Stimulated activated CD4-positive, alpha-beta T cell treated with anti-CD3 and anti-CD28 coated beads, Interleukin-4, amount 100 ng/mL, for 4 hours (primary cell): ENCODE measurements at places on chromosomes 7 and 10.

- no peak for DNase-seq
Observed at GRCh38 chr7:39285256-39285655, 280.9 kb upstream of the YAE1 start.

- no peak for DNase-seq
Observed at GRCh38 chr10:12350925-12351324, 1.6 kb downstream of the CAMK1D start.

DNA sequence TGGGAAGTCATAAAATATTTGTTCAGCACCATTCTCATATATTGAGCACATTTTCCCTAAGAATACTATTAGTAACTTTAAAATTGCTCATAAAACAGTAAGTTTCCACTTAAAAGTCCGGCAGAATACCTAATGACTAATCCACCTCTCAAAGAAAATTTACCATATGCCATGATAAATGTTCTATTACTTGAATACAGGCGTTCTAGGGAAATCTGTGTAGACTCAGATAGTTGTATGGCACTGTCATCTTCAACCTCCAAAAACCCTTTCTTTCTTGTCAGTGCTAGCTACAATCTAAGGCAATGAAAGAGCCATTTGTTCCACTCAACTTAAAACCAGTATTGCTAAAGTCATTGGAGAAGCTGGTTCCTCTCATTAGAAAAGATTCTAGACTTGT is 7.3 kb downstream of the GPR37 start:
- no peak for DNase-seq

- DNase-seq = no peak
Observed at GRCh38 chr7:87113077-87113476, 39.2 kb upstream of the DMTF1 start.

DNA sequence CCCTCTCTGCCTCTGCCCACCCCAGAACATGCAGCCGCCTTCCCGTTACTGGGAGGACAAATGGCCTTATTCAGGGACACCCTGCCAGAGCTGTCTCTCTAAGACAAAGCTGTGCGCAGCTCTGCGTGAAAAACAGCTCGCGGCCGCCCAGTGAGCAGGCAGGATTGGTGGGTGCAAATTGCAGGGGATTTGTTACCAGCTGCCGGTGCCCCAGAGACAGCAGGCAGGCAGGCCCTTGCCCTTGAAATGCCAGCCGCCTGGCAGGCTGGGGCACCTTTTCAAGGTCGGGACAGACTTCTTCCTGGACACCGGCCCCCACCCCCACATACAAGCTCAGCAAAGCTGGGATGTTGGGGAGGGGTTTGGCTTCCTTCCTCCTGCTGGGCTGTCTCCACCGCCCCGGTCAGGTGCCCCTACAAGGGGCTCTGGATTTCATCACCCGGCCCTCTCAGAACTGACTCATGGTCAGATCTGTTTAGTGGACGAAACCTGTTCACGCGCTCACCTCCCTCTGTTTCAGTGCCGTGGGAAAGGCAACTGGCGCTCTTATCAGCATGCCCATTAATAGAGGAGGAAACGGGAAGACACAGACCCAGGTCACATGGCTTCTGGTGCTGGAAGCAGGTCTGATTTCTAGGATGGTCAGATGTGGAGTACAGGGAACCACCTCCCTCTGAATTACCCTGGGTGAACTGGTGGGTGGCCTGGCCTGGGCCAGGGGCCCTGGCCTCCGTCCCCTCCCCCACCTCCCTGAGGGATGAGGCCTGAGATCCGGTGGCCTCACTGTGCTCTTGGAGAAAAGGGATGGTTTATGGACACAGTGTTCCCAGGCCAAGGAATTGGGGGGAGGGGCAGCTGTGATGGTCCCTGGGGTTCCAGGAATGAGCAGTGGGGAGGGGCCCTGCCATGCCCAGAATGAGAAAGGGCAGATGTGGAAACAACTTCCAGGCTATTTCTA is 123.9 kb upstream of the PPIF start:
- DNase-seq = no peak

- DNase-seq = no peak
Observed at GRCh38 chr7:47190462-47190861, 391.4 kb downstream of the TNS3 start.

- DNase-seq = no peak
Observed at GRCh38 chr7:26151650-26151952, 397 bp upstream of the NFE2L3 start.

DNA sequence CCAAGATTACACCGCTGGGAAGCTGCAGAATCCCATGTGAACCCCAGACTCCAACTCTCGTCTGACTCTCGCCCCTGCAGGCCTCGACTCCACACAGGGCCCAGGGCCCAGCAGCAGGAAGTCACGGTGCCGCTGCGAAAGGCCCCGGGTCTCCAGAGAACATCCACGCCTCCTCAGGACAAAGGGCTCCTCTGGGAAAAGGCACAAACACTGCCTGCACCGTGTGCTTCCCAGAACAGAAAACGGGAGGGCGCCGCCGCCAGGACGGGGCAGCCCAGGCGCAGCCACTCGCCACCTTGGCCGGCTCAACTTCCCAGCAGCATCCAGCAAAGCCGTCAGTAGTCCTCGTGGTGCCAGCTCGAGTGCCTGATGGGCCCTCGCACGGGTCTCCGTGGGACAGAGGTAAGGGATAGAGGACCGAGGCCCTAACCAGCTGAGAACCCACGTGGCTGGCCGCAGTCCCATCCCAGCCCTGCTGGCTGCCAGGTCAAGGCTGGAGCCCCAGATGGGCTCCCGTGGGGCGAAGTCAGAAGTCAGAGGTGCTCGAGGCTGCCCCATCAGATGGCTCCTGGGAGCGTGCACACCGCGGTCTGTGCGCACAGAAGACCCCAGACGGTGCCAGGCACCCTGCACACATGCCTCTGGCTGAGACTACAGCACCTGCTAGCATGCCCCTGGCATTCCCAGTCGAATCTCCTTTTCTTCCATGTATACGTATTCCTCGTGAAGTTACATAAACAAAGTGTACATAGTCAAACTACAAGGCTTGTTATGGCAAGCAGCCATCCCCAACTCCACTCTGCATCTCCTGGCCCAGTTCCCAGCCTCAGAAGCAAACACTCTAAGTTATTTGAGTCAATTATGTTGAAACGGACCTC is 60.2 kb downstream of the MAD1L1 start:
- no peak for DNase-seq

DNA sequence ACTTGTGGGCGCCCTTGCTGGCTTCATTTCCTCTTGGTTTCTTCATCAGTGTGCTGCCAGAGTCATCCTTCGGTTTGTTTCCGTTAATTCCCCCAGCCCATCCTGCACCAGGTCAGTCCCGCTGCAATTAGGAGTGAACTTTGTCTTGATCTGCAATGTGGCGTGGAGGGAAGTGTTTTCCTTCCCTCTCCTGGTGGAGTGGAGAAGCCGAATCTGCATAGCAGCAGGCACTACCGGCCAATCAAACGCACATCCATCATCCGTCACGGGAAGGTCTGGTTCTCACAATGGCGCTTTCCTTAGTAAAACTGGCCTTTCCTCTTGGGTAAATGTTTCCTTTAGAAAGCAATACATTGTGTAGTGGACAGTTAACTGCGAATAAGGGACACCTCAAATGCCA is 337.5 kb downstream of the CXCL12 start:
- no peak for DNase-seq

DNA sequence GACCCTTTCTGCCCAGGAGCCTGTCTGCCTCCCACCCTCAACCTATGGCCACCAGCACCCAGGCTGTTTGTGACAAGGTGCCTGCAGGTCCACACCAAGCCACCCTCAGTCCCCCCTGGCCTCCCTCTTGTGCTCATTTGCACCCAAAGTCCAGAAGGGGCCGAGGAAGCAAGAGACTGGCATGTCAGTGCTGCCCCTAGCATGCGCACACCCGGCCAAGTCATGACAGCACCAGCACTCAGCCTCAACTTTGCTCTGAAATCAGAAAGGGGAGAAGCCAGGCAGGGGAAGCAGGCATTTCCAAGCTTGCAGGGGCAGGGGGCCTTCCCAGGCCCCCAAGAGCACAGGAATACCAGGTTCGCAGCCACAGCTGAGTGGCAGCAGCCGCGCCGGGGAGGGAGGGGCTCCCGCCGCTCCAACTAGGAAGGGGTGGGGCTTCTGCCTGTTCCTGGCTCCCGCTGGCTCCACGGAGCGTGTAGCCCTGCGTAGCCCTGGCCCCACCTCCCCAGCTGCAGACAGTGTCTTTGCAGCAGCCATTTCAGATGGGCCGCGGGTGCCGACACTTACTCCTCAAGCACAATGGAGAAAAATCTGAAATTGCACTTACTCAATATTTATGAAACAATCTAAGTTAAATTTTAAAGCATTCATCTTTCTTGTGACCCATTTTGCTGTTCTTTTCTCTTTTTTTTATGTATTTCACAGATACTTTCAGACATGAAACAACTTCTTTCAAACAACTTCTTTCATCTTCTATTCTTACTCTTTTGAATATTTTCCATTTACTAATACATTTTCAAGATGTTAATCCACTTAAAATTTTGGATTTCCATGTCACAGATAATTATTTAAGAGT is 54.9 kb upstream of the ABCB5 start:
- DNase-seq = no peak

DNA sequence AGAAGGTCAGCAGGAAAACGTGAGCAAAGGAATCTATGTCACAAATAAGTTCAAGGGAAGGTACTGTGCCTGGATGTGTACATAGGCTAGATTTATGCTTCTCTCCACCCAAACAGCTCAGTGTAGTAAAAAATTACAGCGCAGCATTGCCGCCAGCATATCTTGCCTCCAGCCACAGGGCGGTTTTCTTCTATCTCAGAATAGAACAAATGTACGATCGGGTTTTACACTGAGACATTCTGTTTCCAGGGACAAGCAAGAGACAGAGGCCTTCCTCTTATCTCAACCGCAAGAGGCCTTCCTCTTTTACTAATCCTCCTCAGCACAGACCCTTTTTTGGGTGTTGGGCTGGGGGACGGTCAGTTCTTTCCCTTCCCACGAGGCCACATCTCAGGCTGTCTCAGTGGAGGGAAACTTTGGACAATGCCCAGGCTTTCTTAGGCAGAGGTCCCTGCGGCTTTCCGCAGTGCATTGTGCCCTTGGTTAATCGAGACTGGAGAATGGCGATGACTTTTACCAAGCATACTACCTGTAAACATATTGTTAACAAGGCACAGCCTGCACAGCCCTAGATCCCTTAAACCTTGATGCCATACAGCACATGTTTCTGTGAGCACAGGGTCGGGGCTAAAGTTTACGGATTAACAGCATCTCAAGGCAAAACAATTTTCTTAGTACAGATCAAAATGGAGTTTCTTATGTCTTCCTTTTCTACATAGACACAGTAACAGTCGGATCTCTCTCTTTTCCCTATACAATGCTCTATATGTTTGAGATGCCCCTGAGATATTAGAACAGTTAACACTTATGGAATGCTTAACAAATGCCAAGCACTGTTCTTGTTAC is 11.6 kb upstream of the ABHD11 start:
- DNase-seq = no peak

- no peak for DNase-seq
Observed at GRCh38 chr10:34715511-34716187, 99.4 kb downstream of the PARD3 start.

- DNase-seq = no peak
Observed at GRCh38 chr10:119567978-119568377, 25.5 kb upstream of the RGS10 start.

- DNase-seq = no peak
Observed at GRCh38 chr10:59557052-59557451, 152.6 kb downstream of the SLC16A9 start.

DNA sequence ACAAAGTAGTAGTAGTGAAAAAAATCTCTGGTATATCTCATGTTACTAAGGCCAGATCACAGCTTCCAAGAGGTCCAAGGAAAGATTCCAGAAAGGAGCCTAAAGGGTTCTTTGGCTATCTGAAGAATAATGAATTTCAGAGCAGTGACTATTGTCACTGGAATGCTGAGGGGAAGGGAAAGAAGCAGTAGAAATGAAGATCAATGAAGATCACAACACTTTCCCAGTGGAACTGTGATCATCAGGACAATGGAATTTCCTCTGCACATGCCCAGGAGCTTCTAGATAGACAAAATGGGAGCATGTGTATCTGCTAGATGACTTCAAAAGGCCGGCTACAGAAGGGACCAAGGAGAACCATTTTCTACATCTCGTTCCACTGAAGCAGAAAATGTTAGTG is 219.5 kb upstream of the PHYHIPL start:
- DNase-seq = no peak

GRCh38 chr7:80841423-80841955 is 77.4 kb downstream of the SEMA3C start:
- DNase-seq = no peak

DNA sequence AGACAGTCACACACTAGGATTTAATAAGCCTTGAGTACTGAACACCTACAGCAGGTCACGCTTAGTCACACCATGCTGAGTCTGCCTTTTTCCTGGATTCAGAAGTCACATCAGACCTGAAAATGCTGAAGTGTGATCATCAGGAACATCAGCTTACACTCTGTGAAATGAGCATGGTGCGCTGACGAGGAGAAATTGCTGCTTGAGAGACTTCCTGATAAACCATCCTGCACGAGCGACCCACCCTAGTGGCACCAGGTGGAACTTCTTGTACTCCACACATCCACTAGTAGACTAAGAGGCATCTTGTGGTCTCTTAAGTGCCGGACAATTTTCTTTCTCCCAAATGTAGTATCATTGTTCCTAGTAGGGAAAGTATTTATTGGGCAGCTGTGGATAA is 51.8 kb upstream of the MRLN start:
- DNase-seq = no peak
